ENCODE measurements at places on chromosomes 4 and X.

DNA sequence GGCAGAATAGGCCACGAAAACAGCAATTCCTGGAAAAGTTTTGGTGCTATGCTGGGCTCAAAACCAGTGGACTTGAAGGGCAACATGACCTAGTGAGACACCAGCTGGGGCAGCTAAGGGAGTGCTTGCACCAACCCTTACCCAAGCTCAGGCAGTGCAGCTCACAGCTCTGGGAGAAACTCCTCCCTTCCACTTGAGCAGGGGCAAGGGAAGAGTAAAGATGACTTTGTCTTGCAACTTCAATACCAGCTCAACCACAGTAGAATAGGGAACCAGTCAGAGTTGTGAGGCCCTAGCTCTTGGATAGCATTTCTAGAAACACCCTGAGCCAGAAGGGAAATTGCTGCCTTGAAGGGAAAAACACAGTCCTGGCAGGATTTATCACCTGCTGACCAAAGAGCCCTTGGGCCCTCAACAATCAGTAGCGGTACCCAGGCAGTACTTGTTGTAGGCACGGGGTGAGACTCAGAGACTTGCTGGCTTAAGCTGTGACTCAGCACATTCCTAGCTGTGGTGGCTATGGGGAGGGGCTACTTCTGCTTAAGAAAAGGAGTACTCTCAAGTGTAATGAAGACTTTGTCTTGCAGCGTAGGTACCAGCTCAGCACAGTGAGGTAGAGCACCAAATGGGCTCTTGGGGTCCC lies 19.7 kb upstream of the ABCG2 start:
- DNase-seq: no peak

DNA sequence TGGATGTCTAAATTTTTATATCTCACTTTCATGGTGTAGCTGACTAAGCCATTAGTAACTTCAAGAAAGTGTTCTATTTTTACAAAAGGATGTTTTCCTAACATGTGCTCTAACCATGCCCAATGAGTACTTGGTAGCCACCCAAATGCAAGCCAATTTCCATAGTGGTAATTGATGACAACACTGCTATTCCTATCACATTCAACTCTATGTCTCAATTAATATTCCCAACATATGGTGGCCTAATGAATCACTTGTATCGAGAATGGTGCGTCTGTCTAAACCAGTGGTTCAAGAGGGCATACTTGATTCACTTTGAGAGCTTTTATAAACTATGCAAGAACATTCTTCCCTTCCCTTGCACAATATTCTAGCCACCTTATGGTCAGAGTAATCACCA lies 112.9 kb upstream of the GPRIN3 start:
- no peak for DNase-seq

GRCh38 chr4:112800001-112800400 lies 163.1 kb downstream of the LARP7 start:
- no peak for DNase-seq

GRCh38 chrX:110384490-110384889 lies 25.8 kb downstream of the RTL9 start:
- no peak for DNase-seq

DNA sequence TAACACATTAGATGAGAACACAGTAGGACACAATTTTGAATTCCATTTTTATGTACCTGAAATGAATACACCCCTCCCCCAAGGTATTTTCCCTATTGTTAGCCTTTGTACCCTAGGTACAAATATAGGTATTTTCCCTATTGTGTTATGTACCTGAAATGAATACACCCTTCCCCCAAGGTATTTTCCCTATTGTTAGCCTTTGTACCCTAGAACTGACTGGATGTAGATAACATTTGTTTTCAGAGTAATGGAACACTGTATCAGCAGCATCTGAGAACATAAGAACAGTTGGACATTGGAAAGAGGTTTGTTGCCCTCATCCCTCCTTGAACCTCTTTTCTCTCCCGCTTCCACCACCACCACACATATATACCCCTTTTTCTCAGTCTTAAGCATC lies 37.6 kb downstream of the YIPF6 start:
- DNase-seq: no peak

DNA sequence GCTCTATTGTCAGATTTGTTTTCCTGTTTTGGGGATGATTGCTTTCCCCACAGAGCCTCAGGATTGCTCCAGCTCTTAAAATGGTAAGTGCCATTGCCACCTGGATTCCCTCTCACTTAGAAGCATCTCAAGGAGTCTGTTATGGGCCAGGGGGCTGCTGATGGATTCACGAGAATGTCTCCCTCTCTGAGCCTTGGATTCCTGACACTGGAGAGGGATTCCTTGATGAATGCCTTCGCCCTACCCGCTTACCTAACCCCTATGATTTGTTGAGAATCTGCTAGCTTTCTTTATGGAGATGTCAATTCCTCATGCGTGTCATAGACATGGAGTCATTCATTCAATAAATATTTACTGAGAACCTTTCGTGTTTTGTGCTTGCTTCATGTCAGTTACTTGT lies 36.9 kb upstream of the TENM3 start:
- no peak for DNase-seq

GRCh38 chr4:71857713-71858451 lies 74.0 kb upstream of the GC start:
- no peak for DNase-seq

DNA sequence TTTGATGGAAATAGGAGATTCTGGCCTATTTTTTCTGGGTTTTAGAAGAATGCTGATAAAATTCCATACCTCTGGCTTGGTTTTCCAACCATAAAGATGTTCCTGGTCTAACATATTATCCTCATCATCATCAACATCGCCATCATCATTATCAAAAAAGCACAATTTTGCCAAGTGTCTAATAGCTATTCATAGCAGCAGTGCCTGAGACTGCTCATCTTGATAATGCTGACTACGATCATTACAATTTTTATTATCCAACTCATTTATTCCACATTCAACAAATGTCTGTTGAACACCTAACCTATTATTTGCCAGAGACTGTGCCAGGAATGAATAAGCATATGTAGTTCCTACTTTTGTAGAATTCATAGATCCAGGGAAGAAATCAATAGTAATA lies 303.5 kb upstream of the GATB start:
- no peak for DNase-seq

DNA sequence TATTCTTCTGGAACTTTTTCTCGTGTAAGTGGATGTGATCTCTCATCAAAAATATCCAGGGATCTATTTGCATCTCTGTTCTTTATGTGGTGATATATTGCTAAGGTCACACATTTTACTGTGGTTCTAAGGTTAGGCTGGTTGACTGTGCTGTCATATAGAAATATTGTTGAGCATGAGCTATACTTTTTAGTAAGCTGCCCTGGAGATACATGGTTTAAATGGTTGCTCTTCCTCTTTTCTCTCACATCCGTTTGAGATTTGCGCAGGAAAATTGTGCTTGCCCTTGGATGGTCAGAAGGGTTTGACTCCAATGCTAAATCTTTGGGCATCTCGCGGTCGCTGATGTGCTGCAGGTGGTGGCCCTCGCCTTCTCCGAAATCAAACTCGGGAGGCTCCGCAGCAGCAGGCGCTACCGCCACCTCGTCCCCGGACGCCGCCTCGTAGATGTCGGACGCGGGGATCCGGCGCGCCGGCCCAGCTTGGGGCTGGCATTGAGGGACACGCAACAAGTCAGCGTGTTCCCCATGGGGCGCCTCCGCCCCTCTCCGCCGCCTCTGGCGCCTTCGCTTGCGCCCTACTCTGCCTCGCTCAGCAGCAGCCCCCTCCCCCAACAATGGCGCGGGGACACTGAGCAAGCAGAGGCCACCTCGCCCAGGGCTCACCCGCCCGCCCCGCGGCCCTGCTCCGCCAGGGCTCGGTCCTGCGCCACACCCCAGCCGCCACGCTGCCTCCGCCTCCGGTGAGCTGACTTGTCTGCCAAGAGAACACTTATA lies 154.5 kb downstream of the MSN start:
- DNase-seq: peak; percentile 23

DNA sequence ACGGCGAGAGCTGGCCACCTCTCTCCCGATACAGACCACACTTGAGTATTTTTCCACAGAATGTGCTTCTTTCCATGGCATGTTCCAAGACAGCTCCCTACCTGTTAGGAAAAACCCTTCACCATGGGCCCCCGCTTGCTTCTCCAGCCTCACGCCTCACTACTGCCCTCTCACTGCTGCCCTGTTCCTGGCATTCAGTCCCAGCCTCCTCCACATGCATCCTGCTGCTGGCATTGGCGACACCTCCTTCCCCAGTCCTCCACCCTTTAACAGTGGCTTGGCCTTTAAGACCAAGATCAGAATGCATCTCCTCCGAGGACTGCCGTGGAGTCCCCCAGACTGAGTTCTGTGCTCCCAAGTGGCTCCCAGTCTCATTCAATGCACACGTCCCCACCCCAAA lies 10.7 kb downstream of the PNMA6F start:
- DNase-seq: no peak

GRCh38 chr4:2944091-2944482 lies 19.1 kb downstream of the NOP14 start:
- no peak for DNase-seq

DNA sequence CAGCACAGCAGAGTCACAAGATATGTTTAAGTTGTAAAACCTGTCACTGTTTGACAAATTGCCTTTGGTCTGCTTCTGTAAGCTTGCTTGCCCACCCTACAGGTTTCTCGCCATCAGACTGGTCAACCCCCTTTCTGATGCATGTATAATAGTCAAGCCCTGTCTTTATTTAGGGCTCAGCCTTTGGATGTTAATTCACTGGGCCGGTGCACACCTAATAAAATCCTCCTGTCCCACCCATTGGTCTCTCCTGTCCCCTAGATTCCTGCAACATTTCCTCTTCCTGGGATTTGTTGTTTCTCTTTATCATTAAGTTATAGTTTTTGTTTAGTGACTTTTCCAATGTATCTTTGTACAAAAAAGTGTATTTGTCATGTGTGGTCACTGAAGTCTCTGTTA lies 38.2 kb downstream of the GLUD2 start:
- no peak for DNase-seq

- no peak for DNase-seq
These were observed 92.8 kb upstream of the CCDC160 start for GRCh38 chrX:134144231-134144630.

- no peak for DNase-seq
These were observed 1.1 kb upstream of the PHOX2B start for GRCh38 chr4:41749631-41750039.

DNA sequence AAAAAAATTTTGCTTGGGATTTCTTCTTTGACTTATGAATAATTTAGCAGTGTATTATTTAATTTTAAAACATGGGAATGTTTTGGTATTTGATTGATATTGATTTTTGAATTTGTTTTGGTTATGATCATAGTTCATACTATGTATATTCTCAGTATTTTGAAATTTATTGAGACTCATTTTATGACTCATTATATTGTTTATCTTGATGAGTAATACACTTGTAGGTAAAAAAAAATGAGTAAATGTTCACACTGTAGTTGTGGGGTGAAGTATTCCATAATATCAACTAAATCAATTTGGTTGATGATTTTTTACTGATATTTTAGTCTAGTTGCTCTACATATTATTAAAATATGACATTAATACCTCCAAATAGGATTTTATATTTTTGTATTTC lies 1142.2 kb downstream of the ADGRL3 start:
- no peak for DNase-seq

DNA sequence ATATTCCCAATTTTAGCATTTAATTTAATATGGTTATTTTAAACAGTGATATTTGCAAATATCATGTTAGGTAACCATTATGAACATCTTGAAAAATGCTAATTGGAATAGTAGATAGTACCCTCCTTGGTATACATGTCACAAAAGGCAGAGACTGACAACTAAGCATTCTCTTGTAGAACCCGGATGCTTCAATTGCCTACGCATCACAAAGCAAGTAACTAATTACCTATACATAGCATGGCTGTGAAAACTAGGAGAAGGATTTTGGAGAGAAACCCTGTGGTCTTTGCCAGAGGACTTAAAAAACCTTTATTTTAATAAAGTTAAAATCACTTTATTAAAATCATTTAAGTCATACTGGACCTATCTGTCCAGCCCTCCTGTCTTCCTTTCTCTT lies 764.1 kb upstream of the TENM3 start:
- DNase-seq: no peak

DNA sequence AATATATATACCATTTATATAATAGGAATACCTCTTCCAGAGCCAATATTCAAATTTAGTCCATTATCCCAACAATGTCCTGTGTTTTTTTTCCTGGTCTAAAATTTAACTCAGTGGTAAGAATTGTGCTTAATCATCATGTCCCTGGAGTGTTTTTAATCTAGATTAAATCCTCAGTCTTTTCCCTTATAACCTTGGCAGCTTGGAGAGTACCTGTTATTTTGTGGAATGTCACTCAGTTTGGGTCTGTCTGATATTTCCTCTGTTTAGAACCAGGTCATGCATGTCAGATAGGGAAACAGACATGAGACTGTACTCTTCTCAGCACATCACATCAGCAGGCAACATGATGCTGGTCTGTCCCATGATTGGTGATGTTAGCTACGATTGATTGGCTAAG lies 96.6 kb downstream of the HPGD start:
- DNase-seq: no peak

DNA sequence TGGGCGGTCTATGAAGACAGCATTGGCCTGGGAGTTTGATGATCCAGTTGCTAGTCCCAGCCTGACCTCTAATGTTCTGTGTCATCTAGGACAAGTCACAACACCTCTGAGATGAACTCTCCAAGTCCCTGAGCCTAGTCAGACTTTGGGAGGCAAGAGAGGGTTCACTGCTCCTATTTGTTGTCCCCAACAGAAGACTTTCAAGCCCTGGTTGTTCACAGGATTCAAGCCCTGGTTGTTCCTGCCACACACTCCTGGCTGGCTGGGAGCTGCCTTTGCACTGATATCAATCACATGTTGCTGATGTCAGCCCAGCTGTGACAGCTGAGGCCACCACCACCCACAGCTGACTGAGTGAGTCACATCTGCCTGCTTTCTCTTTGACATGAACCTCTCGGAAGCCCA lies 253.2 kb upstream of the RASGEF1B start:
- DNase-seq: peak; percentile 12

GRCh38 chr4:75289914-75290582 lies 224.2 kb downstream of the RCHY1 start:
- no peak for DNase-seq

DNA sequence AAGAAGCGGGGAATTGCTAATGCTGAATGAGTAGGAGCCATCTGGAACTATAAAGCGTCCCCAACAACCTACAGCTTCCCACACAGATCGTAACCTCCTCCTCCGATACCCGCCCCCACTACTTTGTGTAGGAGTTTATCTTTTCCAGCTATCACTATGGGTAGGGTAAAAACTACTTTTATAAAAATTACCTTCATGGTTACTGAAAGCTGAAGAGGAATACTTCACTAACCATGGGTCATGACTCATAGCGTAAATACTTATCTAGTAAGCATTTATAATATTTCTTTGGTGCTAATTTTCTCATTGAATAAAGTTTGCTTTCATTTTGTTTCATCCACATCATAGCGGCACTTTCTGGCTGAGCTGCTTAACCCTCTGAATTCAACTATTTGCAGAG lies 79.4 kb upstream of the TNIP3 start:
- DNase-seq: no peak

GRCh38 chrX:45845142-45845541 lies 644.5 kb upstream of the DIPK2B start:
- no peak for DNase-seq

DNA sequence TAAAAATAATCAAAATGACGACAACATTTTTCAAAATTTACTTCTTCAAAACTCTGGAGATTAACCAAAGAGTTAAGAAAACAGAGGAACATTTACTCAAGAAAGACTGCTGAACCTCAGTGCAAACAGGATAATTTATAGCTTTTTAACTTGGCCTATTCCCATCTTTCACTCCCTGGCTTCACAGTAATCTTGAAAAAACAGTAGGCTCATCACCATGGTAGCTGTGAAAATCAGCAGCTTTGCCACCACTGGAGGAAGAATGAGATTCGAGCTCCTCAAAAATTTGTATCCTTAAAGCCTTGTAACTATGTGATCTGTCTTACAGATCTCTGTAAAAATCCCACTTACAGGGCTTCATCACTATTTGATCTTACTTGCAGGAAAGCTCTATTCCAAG lies 447.7 kb upstream of the CTSO start:
- DNase-seq: no peak

All from activated effector memory CD4-positive, alpha-beta T cell treated with Interleukin-2 at 50 U/mL for 16 hours (primary cell).